ENCODE measurements at places on chromosomes 5 and 9.

- DNase-seq, result no peak
These were observed 76.5 kb downstream of the KCTD16 start for GRCh38 chr5:144247131-144247530.

- DNase-seq, result no peak
These were observed 253.0 kb upstream of the IRX2 start for GRCh38 chr5:3004361-3005080.

- DNase-seq, result no peak
These were observed 90.5 kb upstream of the DNAH5 start for GRCh38 chr5:14034963-14035362.

DNA sequence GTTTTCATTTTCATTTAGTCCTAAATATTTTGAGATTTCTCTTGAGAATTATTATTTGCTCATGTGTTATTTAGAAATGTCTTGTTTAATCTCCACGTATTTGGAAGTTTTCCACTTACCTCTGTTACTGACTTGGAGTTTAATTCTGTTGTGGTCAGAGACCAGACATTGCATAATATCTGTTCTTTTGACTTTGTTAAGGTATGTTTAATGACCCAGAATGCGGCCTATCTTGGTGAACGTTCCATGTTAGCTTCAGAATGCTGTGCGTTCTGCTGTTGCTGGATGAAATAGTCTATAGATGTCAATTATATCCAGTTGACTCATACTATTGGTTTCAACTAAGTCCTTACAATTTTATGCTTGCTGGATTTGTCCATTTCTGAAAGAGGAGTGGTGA lies 325.3 kb upstream of the TARS1 start:
- no peak for DNase-seq

- no peak for DNase-seq
These were observed 230.3 kb upstream of the TBCA start for GRCh38 chr5:78006449-78006848.

DNA sequence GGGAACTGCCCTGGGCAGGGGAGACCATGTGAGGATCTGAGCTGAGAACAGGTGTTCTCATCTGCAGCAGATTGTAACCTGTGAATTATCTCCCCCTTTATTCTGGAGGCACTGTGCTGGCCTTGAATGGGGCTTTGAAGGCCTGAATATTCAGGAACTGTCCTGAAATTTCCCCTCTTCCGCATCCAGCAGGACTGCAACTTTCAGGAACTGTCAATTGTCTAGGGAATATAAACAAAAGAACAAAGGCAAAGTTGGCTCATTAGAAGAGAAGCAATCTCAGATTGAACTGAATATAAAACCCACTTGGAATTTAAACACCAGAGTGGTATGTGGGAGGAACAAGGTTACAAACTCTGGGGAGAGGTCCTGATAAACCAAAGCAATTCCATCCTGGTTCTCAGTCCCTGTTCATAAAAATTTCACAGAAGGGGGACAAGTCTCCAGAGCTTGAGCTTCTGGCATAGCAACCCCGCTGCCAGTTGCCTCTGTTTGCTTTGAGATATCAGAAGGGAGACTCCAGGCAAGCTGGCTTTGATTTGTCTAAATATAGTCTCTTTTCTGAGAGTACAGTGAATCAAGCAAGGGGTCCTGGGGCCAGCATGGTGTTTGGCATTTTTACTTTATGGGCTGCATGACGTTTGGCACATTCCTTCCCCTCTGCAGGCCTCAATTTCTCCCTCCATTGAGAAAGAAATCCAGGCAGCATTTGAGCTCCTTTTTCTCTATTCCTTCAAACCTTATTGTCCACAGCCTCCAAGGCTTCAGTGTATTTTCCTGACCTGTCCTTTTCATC lies 47.5 kb downstream of the ADRB2 start:
- DNase-seq, result no peak

- DNase-seq, result no peak
These were observed 815.0 kb downstream of the CDH18 start for GRCh38 chr5:19172926-19173470.

DNA sequence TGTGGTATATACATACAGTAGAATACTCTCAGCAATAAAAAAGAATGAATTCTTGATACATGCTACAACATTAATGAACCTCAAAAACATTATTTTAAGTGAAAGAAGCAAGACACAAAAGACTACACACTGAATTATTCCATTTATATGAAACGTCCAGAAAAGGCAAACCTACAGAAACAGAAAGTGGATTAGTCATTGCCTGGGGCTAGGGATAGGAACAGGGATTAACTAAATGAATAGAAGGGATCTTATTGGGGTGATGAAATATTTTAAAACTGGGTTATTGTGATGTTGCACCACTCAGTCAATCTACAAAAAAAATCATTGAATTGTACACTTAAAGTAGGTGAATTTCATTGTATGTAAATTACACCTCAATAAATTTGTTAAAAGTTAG lies 326.7 kb downstream of the PIK3R1 start:
- no peak for DNase-seq

DNA sequence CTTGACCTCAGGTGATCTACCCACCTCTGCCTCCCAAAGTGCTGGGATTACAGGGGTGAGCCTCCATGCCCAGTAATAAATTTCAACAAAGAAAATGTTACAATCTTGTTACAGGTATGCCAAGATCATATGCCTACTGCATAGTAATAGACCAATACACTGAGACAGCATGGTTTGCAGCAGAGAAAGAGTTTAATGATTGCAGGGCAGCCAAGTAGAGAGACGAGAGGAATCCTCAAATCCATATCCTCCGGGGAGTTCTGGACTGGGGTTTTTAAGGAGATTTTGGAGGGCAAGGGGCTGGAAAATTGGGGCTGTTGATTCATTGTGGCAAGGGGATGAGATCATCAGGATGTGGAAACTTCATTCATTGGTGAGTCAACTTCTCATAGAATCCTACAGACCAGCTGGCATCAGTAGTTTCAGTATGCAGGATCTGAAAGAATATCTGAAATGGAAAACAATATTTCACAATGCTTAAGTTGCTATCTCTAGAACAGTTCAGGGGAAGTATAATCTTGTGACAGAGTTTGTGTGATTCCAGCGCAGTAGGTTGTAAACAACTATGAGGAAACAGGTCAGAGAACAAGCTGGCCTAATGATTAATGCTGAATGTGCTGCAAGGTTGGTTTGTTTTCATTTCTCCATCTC lies 14.8 kb upstream of the TUT7 start:
- DNase-seq, result no peak

GRCh38 chr9:98607152-98607551 lies 101.6 kb downstream of the GABBR2 start:
- no peak for DNase-seq

DNA sequence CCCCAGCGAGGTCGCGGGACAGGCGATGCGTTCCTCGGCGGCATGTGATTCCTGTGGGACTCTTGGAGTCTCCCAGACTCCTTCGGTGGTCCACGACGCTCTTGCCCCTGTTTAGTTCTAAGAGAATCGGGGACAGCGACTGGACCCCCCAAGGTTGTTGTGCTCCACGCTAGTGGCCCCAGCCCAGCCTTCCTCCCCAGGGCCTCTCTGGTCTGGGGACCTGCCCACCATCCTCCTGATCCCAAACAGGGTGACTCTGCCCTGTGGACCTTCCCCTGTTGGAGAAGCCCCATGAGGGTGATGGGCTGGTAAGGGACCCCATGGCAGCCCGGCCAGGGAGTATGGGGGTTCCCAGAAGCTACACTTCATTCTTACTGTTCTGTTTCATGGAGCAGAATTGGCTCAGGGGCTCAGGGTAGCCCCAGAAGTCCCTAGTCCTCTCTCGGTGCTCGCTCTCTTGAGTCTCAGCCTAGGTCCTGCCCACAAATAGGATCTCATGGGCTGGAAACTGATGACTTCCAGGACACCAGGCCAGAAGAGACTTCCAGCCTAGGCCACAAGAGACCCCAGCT lies 880 bp downstream of the CARD19 start:
- no peak for DNase-seq
